BE2C (cell line): ENCODE measurements at places on chromosomes 5 and 9.
A peak's percentile ranks its signal among the peaks of the same experiment; 100 is the strongest.

DNA sequence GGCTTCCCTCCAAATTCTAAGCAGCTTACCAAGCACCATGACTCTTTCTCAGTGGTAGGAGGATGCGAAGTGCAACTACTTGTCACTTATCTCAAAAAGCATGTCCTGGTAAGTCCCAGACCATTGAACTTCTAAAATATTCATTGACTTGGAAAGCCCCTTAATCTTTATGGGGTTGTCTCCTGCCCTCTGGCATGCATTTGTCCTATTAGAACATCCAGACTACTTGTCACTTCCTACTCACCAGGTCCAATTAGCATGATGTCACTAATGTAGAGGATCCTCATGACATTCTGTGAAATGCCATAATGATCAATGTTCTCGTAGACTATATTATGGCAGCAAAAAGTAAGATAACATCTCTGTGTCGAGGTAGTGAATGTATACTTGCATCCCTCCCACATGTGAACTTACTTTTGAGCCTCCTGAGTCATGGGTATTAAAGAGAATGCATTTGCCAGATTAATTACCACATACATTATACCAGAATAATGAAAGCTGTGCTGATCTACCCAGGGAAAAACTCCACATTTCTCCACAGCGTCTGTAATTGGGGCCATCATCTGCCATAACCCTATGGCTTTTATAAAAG is 63.5 kb upstream of the RAD23B start:
- DNase-seq: peak; percentile 12

- no peak for DNase-seq
Measured at GRCh38 chr5:164302533-164303235, 797.3 kb downstream of the MAT2B start.

DNA sequence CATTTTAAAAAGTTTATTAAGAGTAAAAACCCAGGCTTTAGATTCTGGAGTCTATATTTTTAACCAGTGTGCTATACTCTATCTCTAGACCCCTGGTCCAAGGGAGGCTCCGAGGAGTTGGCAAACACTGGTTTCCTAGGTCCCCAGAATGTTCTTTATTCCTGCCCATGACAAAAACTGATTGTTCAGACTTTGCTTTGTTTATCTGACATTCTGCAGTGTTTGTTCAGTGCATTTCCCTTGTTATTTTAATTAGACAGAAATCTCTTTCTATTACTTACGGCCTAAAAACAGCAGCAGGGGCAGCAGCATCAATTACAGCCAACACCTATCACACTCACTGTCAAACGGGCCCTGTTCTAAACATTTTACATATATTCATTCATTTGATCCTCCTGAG is 2011.6 kb upstream of the WWC1 start:
- no peak for DNase-seq

DNA sequence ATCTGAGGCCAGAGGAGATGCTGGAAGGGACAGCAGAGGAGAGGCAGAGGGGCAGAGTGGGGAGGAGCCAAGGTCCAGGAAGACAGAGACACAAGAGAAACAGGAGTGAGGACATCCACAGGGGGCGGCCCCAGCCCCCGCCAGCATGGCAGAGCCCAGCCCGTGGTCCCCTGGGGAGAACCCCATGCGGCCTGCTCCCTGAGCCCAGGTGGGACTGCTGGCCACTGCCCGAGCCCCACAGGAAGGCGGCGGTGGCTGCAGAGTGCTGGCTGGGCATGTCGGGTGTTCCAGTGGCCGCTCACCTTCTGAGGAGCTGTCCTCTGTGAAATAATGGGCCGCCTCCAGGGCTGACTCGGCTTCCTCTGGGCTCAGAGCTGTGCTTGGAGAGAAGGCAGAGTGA is 8.9 kb upstream of the MRNIP start:
- no peak for DNase-seq

- peak; percentile 76 for DNase-seq
Measured at GRCh38 chr9:36802201-36802920, 229.7 kb downstream of the MELK start.

- DNase-seq: no peak
Measured at GRCh38 chr9:132114102-132114707, 34.5 kb upstream of the MED27 start.

GRCh38 chr9:15936306-15936921 is 383.6 kb downstream of the CCDC171 start:
- DNase-seq: peak; percentile 11

DNA sequence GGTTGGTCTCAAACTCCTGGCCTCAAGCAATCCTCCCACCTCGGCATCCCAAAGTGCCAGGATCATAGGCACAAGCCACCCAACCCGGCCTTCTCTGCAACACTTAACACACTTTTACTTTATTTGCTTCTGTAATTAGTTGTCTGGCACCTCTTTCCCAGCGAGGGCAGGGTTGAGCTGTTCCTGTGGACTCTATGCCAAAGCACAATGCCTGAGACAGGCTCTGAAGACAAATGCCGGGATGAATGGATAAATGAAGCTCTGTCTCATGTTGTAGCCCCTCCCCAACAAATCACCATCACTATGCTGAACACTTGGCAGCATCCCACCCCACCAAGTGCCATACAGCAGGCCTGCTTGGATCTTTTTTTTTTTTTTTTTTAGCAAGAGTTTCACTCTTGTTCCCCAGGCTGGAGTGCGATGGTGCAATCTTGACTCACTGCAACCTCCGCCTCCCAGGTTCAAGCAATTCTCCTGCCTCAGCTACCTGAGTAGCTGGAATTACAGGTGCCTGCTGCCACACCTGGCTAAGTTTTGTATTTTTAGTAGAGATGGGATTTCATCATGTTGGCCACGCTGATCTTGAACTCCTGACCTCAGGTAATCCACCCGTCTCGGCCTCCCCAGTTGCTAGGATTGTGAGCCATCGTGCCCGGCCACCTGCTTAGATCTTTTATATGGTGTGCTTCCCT is 21.3 kb downstream of the GPX3 start:
- no peak for DNase-seq

DNA sequence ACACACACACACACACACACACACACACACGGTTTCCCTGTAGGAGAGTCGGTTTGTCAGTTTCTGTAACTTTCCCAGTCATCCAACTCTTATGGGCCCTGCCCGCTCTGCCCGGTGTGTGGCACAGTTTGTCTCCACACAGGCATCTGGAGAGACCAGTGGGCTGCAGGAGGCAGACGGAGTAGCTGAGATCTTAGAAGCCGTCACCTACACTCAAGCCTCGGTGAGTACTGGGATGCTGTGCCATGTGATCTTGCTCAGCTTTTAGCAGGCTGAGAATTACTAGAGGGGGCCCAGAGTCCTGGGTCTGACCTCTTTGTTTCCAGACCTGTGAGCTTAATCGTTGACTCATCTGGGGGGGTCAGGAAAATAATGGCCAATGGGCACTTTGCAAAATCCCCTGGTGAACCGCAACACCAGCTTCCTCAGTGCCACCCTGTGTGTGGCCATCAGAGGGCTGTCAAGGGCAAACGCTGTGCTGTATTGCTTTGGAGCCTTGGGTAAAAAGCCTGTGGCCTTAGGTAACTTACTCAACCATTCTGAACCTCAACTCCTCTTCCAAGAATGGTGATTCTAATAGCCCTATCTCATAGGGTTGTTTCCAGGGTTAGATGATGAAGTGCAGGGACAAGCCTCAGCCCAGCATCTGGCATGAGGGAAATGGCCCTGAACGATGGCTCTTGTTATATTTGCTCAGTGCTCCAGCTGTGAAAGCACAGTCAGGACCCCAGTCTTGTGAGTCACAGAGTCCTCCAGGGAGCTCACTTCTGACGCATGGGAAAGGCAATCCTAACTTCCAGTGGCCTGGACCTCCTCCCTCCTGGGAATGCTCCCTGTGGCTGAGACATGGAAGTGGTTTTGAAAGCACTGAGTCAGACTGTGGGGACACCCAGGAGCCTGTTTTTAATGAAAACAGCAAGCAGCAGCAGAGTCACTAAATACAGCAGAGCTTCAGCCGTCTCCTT is 45.6 kb downstream of the COL15A1 start:
- DNase-seq: no peak

DNA sequence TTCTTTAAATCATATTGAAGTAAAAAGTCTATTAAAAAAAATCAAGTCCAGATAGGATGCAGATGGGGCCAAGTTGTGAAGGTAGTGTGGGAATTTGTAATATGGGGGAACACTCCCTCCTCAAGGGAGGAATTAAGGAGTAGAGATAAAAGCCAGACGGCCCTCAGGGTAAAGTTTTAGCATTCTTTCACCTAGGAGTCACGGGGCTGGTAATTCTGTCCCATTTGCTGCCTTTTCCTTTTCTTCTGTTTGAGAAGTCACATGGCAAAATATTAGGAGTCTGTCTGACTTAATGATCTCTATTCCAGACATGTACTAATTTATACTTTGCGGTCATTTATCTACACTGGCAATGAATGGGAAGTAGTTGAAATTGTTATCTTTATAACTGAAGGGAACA is 61.9 kb downstream of the SNX24 start:
- no peak for DNase-seq

DNA sequence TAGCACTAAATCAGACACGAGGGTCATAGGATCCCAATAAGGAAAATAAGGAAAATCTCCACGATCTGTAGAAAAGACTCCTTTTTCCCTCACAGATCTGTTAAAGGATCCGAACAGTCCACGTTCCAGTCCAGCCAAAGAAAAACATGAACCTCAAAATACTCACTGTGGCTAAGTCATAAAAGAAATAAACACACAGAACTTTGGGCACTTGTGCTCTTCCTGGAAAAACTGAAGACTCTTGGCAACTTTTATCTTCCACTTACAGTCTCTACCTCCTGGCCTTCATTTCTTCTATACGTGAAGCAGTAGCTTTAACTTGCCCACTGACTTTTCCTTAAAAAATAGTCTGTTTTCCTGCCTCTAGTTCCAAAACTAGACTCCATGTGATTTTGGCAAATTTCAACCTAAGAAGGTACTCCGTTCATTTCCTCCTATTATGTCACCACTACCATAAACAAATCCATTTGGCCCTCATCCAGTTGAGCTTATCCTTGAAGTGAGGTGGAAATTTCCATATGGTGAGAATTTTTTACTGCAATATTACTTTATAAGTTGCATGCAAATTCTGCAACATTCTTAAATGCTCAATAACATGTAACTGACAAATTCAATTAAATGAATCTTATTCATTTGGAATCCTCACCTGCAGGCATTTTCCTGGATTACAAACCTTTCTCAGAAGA is 5.3 kb upstream of the LHFPL2 start:
- DNase-seq: no peak

DNA sequence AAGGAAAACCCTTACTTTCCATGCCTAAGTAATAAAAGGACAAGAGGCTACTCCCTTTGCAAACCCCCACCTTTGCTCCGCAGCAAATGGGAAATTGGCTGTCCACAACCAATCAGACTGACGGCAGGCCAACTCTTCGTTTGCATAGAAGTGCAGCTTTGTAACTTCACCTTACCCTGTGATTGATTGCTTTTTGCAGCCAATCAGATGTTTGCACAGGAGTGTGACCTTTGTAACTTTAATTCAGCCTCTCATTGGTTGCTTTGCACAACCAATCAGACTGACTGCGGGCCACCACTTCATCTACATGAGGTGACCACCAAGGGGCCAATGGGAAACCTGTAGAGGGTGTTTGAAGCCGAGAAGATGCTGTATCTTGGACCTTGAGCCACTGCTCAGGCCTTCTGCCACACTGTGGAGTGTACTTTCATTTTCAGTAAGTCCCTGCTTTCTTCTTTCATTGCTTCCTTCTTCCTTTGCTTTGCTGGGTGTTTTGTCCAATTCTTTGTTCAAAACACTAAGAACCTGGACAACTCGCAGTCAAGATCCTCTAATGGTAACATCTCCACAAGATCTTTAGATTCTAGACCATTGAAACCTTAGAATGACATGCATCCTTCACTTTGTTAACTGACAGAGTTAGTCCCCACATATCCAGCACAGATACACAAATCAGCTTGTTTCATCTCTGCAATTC is 51.3 kb upstream of the FREM1 start:
- DNase-seq: no peak

GRCh38 chr9:132798817-132799790 is 79.0 kb downstream of the AK8 start:
- DNase-seq: peak; percentile 93

- DNase-seq: no peak
Measured at GRCh38 chr9:133979273-133979920, 12.7 kb downstream of the VAV2 start.

DNA sequence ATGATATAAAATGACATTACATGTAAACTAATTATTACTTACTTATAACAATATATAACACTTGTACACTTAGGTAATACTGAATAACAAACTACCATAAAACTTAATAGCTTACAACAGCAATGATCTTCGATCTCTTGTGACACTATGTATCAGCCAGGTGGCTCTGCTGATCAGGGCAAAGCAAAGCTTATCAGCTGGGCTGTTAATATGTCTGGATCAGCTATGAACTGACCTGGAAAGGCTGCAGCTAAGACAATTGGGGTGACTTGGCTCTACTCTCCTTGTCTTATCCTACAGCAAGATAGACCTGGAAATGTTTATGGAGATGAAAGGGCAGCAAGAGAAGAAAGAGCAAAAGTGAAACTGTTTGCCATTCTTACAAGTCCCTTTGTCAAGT is 511.3 kb downstream of the TLR4 start:
- no peak for DNase-seq

DNA sequence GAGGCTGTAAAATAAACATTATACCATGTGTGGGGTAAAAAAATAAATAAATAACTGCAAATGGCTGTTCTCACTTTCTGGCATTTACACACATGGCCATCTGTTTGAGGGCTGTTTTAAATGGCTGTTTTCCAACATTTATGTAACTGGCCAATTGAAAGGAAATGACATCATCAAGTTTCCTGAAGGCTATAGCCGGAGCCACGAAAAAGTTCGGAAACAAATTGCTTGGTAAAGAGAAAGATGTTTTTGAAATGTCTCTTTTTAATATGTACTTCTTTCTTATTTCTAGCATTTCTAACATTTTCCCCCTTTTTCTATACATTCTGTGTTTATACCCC is 95.4 kb upstream of the DAB2 start:
- DNase-seq: no peak

- no peak for DNase-seq
Measured at GRCh38 chr9:20914556-20914955, 116.9 kb downstream of the HACD4 start.

GRCh38 chr9:129285979-129286772 is 108.1 kb upstream of the IER5L start:
- DNase-seq: no peak

GRCh38 chr5:173581408-173582215 is 34.8 kb downstream of the BOD1 start:
- DNase-seq: peak; percentile 80

DNA sequence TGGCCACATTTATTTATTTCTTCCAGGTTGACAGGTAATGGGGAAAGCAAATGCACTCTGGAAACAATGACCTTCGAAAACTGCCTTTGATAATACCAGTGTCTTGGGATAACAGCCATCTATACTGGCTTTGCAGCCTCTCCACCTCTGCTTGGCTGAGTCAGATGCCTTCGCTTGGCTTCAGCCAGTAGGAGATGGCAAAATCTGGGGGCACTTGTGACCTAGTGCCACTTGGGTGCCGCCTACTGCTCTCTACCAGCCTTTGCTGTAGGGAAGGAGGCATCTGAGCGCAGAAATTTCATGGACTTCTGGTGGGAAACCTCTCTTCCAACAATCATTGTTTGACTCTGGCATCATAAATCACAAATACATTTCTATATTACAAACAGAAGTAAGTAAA is 21.8 kb downstream of the FYB1 start:
- no peak for DNase-seq
